ENCODE measurements at places on chromosomes 5 and 9.
A peak's percentile ranks its signal among the peaks of the same experiment; 100 is the strongest.

GRCh38 chr9:114138552-114138971, 16.8 kb upstream of the COL27A1 start:
- no peak for DNase-seq

GRCh38 chr5:117788596-117788995, 1199.8 kb downstream of the DTWD2 start:
- DNase-seq = peak; percentile 41

DNA sequence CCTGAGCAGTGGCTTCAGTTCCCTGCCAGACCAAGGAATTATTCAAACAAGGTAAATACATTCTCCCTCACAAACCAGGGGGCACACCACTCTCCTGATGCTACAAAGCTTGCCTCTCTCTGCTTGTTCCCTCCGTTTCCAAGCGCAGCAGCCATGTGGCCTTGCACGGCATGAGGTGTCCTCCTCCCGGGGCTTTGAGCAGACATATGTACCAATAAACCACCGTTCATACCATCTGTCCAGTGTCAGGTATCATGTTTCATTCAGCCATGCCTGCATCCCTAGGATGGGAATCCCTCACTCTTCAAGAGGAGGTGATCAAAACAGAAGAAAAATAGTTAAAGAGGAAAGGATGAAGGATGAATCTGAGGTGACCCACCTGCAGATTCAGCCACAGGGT, 282.7 kb downstream of the ENC1 start:
- DNase-seq = no peak

DNA sequence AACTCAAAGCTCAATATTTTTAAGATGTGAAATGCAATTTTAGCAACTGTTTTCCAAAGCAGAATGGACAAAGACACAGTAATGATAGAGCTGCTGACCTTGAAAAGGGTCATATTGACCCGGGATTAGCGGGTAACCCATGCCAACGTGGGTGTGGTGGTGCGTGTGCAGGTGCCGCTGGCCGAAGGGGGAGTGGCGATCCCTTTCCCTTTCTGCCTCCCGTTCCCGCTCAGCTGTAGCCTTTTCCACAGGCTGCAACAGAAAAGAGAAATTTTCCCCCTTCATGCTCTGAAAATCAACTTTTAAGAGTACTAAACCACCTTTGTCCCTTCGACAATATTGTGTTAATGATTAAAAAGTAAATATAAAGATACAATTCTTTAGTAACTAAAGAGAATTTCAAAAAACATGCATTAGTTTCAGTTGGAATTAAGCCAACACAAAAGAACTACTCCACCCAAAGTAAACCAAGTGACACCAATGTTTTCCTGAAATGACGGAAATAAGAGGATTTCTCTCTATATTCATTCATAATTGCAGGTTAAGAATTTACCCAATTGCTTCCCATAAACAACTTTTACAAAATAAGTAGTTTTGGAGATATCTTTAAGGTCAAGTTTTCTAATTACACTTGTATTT, 105.2 kb downstream of the ZNF608 start:
- no peak for DNase-seq

DNA sequence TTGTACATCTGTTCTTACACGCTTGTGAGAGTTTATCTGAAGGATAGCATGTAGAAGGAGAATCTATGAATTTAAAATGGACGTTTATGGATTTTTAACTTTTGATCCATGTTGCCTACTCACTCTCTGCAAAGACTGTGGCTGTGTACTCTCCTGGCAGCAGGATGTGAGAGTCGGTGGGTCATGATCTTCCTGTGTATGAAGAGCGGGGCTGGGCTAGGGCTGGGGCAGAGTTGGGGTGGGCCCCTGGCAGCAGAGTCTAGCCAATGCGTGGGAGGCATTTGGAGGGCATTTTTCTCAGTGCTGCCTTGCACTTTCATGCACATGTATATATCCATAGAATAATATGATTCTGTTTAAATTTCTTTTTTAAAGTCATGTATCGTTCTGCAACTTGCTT, 24.0 kb upstream of the DAB2IP start:
- DNase-seq = no peak

GRCh38 chr9:2377834-2378233, 243.8 kb upstream of the VLDLR start:
- DNase-seq = no peak

GRCh38 chr9:113179839-113180238, 29.0 kb downstream of the SLC31A2 start:
- no peak for DNase-seq

- DNase-seq = no peak
Measured at GRCh38 chr5:32587067-32587551, 1.8 kb downstream of the SUB1 start.

DNA sequence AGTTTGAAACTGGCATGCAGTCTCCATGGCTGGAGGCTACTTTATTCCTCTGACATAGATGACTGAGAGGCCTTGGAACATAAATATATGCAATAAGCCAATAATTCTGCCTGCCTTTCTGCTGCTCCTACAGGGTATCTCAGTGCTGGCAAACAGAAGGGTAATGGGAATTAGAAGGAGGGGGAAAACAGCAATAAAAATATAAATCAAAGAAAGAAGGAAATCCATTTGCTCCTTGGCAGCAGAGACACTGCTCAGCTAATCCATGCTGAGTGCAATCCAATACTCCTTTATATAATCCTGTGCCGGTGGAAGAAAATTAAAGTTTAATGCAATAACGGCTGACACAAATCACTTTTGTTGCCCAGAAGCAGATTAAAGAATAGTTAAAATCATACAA, 478.9 kb downstream of the SPATA31D1 start:
- no peak for DNase-seq

GRCh38 chr5:37918424-37918823, 78.6 kb upstream of the GDNF start:
- no peak for DNase-seq

- peak; percentile 29 for DNase-seq
Measured at GRCh38 chr9:36450110-36450732, 50.2 kb upstream of the RNF38 start.

DNA sequence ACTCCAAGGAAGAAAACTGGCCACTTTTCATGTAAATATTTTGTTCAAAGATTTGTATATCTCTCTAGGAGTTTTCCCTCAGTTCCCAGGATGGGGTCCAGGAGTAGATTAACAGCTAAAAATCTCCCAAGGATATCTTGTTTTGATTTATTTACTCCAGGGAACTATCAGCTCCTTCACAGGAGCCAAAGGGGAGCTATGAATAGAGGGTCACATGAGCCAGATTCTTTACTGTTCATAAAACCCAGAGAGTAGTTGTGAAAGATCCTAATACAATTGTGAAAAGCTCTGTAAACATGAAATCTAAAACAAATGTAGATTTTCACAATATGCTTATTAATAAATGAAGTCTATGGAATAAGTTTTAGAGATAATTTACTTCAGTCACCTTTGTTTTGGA, 16.9 kb downstream of the DIMT1 start:
- peak; percentile 20 for DNase-seq

GRCh38 chr9:101569741-101570501, 24.8 kb downstream of the PPP3R2 start:
- DNase-seq = no peak

- no peak for DNase-seq
Measured at GRCh38 chr5:113574417-113574816, 60.9 kb downstream of the YTHDC2 start.

- peak; percentile 9 for DNase-seq
Measured at GRCh38 chr5:38208782-38209378, 49.5 kb upstream of the EGFLAM start.

- no peak for DNase-seq
Measured at GRCh38 chr5:131488463-131488862, 146.6 kb downstream of the RAPGEF6 start.

- DNase-seq = peak; percentile 40
Measured at GRCh38 chr9:109110329-109111021, 9.3 kb downstream of the TMEM245 start.

DNA sequence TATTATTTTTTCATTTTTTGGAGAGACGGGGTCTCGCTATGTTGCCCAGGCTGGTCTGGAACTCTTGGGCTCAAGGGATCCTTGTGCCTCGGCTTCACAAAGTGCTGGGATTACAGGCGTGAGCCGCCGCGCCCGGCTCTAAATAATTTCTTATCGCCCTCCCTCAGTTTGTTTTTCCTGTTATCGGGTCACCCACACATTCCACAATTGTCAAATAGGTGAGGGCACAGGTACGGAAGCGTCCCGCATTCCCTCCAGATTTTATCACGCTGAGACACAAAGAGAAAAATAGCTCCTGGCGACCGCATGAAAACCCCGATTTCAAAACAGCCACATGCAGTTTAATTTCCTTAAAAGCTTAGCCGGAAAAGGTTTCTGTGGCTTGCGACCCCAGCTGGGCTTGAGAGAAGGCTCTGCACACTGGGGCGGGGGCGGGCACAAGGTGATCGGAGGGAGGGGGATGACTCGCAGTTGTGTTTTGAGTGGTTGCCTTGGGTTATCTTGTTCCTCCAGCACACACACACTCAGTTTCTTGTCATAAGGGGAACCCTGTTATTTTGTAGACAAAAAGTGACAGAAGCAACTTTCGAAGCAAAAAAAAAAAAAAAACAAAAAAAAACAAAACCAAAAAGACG, 717 bp upstream of the IQGAP2 start:
- DNase-seq = no peak

GRCh38 chr5:59592101-59592500, 301.4 kb downstream of the PDE4D start:
- no peak for DNase-seq

- no peak for DNase-seq
Measured at GRCh38 chr5:171462928-171463861, 43.7 kb downstream of the FGF18 start.
